ENCODE measurements at places on chromosomes 7 and 10. TPM values are rescaled to one million over a fixed set of nuclear protein-coding genes. Genes with fewer than 3 reads are reported as not detected.
A peak's percentile ranks its signal among the peaks of the same experiment; 100 is the strongest.

GRCh38 chr7:133458688-133459087 lies 205.8 kb downstream of the EXOC4 start:
- no peak for ATAC-seq

DNA sequence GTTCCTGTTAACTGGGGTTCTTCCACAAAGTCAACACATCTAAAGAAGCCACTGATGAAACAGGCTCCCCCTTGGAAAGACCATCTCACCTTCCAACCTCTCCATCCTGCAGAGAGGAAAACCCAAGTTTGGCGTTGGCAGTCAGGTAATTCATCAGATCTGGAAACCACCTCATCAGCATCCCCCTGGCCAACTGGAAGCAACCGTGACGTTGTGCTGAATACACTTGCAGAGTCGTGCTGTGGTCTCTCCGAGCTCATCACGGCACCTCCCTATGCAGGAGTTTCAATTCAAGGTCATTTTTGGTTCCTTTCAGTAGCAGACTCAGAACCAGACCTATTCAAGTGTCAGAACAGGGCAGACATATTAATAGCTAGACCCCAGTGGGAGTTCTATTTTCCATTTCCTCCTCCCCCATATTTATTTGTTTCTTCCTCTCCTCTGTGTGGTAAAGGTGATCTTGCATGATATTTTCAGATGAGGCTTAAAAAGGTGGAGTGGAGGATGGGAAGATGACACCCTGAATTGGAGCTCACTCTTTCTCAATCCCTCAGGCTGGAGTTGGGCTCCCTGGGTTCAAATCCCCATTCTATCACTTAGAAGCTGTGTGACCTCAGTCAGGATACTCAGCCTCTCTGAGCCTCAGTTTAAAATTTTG lies 149.1 kb upstream of the ADO start:
- peak; percentile 83 for ATAC-seq

- ATAC-seq, result peak; percentile 18
Observed at GRCh38 chr7:920351-921070, 34.0 kb downstream of the ADAP1 start.

DNA sequence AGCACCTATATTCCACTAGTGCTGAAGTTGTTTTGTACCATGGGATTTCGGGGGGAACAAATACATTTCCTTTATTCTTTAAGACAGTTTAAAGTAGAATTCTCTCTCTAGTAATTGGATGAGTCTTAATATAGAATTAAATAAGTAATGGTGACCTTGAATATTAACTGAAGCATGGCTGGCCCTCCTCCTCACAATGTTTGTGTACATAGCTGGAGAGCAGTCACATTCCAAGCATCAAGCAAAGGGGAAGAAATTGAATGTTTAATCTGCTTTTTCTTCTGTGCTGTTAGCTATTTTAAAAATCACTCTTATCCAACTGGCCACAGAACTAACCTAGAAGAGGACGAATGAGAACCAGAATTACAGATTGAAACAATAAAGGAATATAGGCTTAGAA lies 906.9 kb downstream of the CCSER2 start:
- ATAC-seq, result no peak

Gene TAS2R41
- total RNA-seq, result not detected

Gene TUBB8
- total RNA-seq, result not detected

DNA sequence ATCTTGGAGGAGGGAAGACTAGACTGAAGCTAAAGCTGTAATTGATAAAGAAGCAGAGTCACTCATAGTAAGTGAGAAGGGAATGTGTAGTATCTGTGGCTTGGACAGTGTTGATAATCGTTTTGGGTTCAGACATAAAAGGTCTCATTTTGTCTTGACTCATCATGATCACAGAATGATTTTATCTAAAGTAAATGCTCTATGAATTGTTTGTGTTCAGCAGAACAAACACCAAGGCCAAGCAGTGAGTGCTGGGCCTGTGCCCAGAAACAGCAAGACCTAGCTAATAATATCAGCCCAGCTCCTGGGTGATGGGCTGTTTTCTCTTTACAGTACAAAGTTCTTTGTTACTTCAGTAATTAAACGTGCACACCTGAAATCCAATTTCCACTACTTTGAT lies 26.7 kb upstream of the CD36 start:
- ATAC-seq, result no peak

Gene METTL27
- total RNA-seq, result 1.5 TPM

All from activated T-helper 17 cell treated with anti-CD3 and anti-CD28 coated beads, Interleukin-2, amount 50 U/mL, for 72 hours (primary cell).